NCI-H1092 treated with DMSO at 0.1 percent for 48 hours (cell line): ENCODE measurements at places on chromosomes 1 and 21.

- no peak for DNase-seq
Observed at GRCh38 chr1:32989160-32990050, 24.8 kb upstream of the RNF19B start.

- DNase-seq, result no peak
Observed at GRCh38 chr1:61327436-61327835, 245.1 kb downstream of the NFIA start.

GRCh38 chr1:54460861-54461387 is 54.7 kb upstream of the SSBP3 start:
- DNase-seq, result no peak

GRCh38 chr1:115317101-115318012 is 20.7 kb downstream of the NGF start:
- peak; percentile 77 for DNase-seq

- DNase-seq, result no peak
Observed at GRCh38 chr1:218760601-218761570, 412.8 kb upstream of the LYPLAL1 start.

- no peak for DNase-seq
Observed at GRCh38 chr1:4660917-4661594, 6.6 kb downstream of the AJAP1 start.

GRCh38 chr1:218568962-218569550 is 223.9 kb downstream of the TGFB2 start:
- no peak for DNase-seq

GRCh38 chr1:162822391-162823200 is 32.1 kb downstream of the HSD17B7 start:
- peak; percentile 68 for DNase-seq

DNA sequence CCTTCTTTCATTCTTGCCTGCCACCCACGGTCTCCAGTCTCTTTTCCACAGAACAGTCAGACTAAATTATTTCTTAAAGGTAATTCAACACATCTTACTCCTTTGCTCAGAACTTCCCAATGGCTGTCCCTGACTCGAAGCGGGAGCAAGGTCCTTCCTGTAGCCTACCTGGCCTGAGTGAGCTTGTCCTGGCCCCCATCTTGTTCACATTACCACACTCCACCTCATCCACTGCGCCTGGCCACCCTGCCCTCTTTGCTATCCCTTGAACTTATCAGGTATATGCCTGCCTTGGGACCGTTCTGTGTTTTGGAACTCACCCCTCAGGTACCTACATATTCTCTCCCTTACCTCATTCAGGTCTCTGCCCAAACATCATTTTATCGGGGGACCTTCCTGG is 13.3 kb upstream of the GLIS1 start:
- DNase-seq, result no peak

DNA sequence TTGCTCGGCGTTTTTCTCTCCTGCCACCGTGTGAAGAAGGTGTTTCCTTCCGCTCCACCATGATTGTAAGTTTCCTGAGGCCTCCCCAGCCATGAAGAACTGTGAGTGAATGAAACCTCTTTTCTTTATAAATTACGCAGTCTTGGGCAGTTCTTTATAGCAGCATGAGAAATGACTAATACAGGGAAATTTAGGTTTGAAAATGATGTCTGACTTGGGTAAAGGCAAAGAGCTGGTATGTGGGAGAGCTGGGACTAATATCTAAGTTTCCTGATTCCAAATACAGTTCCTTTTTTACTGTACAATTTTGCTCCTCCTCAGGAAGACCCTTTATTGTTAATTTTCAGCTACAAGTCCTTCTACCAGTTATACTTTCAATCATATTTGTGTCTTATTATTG is 16.7 kb upstream of the ADAMTS5 start:
- DNase-seq, result no peak

- DNase-seq, result peak; percentile 9
Observed at GRCh38 chr1:38018864-38019343, 6.4 kb downstream of the UTP11 start.

DNA sequence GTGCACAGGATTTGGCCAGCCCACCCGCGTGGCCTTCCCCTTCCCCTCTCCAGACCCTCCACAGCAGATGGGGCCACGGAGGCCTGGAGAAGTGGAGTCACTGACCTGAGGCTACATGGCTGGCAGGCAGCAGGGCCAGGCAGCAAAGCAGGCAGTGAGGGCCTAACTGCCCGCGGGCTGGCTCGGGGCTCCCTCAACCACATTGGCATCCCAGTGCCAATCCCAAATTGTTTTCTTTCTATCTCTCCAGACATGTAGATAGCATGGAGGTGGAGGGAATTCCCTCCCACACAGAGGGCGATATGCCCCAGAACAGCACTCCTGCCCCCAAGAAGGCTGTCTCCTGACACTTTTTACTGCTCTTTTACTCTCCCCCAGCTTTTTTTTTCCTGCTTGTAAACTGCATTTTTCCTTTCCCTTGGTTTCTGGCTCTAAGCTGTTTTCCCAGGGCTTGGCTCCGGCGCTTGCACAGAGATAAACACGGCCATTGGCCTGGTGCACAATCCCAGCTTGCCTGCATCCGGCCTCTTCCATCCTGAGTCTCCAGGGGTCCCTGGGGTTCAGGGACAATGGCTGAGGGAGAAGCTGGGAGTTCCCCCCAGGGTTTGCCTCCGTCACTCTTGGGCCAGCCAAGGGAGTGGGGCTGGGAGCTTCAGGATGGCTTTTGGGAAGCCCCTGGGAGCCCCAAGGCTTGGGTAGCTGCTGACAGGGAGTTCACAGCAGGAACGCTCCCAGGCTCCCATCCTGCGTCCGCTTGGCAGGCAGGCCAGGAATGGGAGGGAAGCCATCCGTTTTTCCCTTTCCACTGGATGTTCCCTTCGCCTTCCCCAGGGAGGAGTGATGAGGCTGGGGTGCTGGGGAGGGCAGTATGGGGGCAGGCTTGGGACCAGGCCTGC is 7.0 kb downstream of the EPHX1 start:
- DNase-seq, result peak; percentile 39

- DNase-seq, result no peak
Observed at GRCh38 chr1:93607814-93608186, 73.8 kb downstream of the BCAR3 start.
